Putamen (tissue), 1 donor: ENCODE measurements at places on chromosomes 4 and X.

DNA sequence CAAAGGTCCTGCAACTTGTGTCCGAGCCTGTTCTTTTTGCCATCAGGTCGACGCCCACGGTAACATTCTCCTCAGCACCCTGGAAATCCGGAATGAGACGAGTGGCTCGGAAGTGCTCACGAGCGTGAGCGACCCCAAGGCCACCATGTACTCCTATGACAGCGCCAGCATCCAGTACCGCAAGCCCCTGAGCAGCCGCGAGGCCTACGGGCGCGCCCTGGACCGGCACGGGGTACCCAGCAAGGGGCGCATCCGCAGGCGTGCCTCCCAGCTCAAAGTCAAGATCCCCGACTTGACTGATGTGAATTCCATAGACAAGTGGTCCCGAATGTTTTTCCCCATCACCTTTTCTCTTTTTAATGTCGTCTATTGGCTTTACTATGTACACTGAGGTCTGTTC, 37.9 kb downstream of the COMMD8 start:
- no peak for DNase-seq

- DNase-seq: no peak
These were observed 1499.3 kb downstream of the PCDH7 start for GRCh38 chr4:32219306-32220075.

- no peak for DNase-seq
These were observed 840 bp upstream of the RPL34 start for GRCh38 chr4:108619372-108620100.

GRCh38 chrX:72467135-72467534, 105.5 kb downstream of the HDAC8 start:
- DNase-seq: no peak

- no peak for DNase-seq
These were observed 59.4 kb upstream of the LIMCH1 start for GRCh38 chr4:41478518-41478917.

GRCh38 chrX:56569378-56570057, 6.1 kb downstream of the UBQLN2 start:
- DNase-seq: peak; percentile 13

- DNase-seq: no peak
These were observed 325.2 kb upstream of the AADAT start for GRCh38 chr4:170414961-170415360.

DNA sequence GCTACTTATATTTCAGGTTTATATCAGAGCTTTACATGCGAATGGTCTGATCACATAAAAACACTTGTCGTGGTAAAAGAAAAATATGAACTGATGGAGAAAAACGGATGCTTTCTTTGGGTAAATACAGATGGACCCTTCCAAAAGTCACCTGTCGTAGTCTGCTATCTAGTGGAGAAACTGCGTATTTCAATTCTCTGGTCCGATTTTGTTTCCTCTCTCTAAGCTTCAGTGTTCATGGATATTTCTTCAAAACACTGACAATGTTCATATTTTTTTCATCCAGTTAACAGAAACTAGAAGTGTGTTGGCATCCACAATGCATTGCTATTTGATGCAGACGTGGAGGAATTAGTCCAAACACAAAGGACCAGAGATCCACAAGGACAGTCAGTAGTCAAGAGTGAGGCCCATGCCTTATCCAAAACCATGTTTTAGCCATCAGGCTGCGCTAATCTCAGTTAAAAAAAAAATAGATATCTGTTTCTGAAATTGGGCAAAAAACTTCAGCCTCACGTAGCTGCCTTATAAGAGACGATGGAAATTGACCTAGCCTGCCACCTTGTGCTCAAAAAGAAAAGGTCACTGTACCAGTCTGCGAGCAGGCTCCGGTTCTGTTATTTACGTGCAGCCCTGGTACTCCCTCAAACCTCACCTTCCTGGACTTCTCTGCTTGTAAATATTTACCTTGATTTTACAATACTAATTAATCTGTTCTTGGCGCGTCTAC, 16.0 kb downstream of the MEPE start:
- peak; percentile 84 for DNase-seq

DNA sequence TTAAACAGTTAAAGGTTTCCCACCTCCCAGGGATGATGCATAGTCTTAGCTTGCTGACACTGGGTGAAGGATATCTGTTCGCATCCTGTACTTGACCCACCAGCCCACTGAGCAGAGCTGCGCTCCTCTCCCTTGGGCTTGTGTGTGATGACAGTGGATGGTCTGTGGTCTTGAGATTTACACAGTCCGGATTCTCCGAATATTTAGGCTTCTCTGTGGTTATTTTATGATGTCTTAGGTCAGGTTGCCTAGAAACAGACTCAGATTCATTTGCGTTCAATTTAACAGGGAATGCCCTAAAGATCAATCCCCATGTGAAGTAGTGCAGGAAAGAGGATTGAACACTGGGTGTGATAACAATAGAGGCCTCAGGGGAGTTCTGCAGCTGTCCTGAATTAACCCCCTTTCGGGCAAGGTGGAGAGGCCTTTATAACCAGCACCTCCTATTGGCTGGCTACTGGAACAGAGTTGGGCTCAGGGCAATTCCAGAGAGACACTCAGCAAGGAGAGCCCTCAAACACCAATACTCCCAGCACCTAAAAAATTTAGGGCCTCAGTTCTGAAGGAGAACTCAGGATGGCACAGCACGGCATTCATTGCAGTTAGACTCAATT, 653.2 kb upstream of the GALNT7 start:
- DNase-seq: no peak

DNA sequence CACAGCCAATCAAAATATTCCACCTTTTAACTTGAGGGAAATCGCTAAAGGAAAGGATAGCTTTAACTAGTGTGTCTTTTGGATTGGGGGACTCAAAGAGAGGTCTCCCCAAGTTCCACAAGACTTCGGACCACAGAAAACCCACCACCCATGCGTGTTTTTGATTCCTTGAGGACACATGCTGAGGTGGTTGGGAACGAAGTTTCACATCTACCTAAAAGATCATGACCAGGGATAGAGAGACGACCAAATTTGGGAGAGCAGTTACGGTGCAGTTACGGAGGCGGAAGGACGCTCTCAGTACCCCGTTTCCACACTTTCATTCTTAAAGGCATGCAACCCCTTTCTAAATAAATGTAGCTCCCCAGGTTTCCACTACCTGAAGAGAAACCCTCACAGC, 1.1 kb downstream of the PCYT1B start:
- no peak for DNase-seq

DNA sequence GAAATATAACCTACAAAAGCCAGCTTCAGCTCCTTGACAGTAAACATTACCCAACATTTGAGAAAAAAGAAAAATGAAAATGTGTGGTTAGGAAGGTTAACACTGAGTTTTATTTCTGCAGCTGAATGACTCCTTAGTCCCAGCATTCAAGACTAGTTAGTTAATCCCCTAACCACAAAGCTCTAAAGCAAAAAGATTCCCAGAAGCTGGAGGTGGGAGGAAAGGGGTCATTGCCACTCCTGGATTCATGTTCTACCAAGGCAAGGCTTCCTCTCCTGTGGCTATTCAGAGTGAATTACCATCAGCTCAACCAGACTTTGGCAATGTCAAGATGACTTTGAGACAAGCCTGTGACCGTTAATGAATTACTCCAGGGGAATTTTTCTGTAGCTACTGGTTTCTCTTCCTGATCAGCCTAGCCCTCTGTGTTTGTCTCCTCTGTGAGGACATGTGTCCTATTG, 63.6 kb downstream of the HADH start:
- no peak for DNase-seq

DNA sequence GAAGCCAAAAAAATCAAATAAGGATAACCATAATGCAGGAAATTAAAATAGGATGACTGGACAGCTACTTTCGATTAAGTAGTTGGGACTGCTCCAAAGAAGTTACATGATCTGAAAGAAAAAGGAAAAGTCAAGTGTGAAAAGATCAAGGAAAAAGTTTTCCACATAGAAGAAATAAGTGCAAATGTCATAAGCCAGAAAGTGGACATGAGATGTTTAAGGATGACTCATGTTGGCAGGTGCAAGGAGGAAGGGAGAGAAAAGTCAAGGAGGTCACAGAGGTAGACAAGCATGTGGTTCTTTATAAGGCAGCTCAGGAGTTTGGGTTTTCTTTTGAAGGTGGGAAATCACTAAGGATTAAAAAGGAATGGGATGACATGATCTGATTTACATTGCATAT, 89.8 kb upstream of the GPRIN3 start:
- no peak for DNase-seq

DNA sequence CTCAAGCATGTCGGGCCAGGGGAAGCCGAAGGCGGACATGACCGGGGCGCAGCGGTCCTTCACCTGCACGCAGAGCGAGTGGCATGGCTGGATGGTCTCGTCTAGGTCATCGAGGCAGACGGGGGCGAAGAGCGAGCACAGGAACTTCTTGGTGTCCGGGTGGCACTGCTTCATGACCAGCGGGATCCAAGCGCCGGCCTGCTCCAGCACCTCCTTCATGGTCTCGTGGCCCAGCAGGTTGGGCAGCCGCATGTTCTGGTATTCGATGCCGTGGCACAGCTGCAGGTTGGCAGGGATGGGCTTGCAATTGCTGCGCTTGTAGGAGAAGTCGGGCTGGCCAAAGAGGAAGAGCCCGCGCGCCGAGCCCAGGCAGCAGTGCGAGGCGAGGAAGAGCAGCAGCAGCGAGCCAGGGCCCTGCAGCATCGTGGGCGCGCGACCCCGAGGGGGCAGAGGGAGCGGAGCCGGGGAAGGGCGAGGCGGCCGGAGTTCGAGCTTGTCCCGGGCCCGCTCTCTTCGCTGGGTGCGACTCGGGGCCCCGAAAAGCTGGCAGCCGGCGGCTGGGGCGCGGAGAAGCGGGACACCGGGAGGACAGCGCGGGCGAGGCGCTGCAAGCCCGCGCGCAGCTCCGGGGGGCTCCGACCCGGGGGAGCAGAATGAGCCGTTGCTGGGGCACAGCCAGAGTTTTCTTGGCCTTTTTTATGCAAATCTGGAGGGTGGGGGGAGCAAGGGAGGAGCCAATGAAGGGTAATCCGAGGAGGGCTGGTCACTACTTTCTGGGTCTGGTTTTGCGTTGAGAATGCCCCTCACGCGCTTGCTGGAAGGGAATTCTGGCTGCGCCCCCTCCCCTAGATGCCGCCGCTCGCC, at the start of gene SFRP2:
Gene SFRP2, minus strand, starts transcription at position 671 of the 864 bp plus-strand sequence. Its CDS starts 248 bp downstream, at position 423.
- DNase-seq: no peak

DNA sequence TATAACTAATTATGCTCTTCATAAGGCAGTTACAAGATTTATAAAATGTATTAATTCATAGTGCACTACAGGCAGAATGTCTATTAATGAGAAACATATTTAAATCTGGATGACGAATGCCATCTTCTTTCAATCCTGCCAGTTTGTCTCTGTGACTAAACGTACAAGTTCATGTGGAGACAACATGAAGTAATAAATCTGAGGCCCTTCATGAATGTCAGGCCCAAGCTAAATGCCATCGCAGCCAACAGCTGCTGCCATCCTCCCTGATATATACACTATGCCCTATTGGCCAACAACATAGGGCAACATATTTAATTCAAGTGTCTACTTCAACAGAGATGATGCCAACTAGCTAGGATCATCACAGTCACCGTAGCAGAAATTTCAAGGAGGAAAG, 43.7 kb downstream of the TSPAN5 start:
- DNase-seq: no peak

- peak; percentile 20 for DNase-seq
These were observed 2649.3 kb downstream of the PCDH7 start for GRCh38 chr4:33369446-33369845.

DNA sequence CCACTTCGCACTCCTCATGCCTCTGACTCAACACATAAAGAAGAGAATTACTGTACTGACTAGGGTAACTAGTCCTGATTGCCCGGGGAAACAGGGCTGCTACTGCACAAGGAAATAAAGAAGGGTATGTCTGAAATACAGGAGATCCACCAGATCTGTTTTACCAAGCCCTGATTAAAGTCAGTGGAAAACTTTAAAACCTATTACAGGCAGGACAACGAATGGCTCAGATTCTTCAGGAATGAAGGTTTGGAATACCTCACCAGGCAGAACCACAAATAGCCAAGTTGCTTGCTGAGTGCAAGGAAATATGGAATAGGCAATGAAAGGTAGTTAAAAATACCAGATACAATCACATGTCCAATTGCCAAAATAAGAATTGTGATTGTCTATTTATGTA, 17.3 kb downstream of the LAMTOR3 start:
- no peak for DNase-seq

- no peak for DNase-seq
These were observed 32.7 kb downstream of the ACE2 start for GRCh38 chrX:15567886-15568616.

GRCh38 chr4:100041646-100042045, 91.6 kb upstream of the H2AZ1 start:
- DNase-seq: no peak

- DNase-seq: no peak
These were observed 18.1 kb downstream of the CD40LG start for GRCh38 chrX:136666088-136666487.

DNA sequence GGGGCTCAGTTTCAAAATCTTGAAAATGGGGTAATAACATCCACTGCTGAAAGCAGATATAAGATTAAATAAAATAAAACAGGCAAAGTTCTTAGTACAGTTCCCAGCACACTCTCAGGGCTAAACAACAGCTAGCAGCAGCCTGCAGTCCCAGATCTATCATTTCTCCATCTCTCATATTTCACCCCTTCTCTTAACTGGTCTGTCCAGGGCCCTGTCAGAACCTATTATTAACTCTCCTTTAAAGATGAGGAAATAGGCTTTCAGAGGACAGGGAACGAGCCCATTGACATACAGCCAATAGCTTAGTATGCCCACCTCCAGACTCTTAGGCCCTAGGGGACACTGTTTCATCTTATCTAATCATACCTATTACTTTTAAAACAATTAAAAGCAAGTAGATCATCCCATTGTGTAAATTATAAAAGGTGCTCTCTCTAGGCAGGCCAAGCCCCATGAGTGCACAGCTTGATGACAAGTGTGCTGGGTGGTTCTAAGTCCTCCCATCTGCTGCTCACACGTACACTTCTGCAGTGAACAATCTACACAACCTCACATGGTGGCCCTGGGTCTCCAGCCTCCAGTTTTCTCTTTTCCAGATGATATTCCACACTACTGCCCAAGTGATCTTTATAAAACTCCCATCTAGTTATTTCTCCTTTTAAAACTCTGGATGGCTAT, 119.0 kb downstream of the APBB2 start:
- DNase-seq: no peak

- DNase-seq: peak; percentile 5
These were observed at the start of gene RAB33B for GRCh38 chr4:139454111-139455045. Gene RAB33B, plus strand, starts transcription at chr4:139454121. Its CDS starts 75 bp downstream, at chr4:139454196.
